ENCODE measurements at places on chromosomes 4 and X.

- no peak for DNase-seq
Measured at GRCh38 chr4:163331629-163332376, 593 bp downstream of the NPY1R start.

- no peak for DNase-seq
Measured at GRCh38 chrX:55486736-55487135, 2.9 kb downstream of the USP51 start.

- no peak for DNase-seq
Measured at GRCh38 chrX:10564484-10564883, 55.9 kb downstream of the MID1 start.

GRCh38 chr4:134401798-134402197 lies 200.2 kb upstream of the PABPC4L start:
- DNase-seq: no peak

DNA sequence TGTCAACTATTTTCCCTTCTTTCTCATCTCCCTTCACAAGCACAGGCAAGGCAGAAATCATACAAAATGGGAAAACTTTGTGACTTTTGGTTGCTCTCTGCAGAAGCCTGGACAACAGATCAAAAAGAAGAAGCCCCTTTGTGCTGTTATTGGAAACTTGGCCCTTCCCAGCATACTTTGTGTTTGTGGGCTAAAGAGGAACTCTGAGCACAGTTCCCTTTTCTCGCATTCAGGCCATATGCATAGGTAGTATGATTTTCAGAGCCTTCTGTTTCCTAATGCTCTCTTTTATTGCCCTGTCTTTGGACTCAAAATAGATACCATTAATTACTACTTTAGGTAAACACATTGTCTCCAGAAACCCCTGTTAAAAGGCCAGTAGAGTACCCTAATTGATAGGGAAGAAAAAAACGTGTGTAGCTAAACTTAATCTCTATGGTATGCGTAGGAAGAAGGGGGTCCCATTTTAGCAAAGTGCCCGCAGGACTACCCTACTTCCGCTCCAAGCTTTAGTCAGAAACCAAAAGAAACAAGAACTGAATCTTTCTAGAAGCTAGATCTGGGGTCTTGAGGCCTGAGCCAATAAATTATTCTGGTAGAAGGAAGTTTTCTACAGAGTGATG lies 26.6 kb downstream of the VSIG4 start:
- no peak for DNase-seq

DNA sequence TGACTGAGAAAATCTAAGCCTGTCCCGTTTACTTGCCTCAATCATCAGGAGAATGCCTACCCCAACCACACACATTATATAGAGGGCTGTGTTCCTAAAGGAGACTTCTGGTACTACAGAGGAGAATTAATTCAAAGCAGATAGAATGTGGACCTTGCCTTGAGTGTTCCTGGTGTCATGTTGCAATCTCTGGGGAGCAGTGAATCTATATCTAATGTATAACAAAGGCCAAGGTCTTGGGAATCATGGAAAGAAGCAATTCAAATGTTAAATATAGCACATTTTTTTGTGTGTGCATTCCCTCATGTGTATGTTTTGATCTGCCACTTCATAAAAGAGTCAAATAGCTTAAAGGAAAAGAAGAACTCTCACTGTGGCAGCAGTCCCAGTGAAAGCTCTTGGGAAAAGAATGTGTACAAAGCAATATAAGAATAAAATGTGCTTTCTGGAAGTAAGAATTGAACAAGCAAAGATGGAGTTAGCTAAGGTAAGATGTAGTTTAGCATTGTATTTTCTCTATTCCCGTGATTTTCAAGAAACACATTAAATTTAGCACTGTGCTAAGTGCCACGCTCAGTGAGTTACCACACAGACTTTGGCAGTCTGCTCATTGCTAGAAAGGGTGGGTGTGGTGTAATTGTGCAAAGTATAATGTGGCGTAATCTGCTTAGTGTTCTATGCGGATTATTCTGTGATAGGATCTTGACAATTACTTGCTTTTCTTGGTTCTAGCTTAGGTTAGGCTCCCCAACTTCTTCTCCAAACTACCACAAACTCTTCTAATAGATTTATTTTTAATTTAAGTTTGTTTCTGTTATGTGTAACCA lies 13.7 kb downstream of the ADH6 start:
- DNase-seq: no peak

- DNase-seq: no peak
Measured at GRCh38 chrX:1727531-1728027, 112.7 kb downstream of the ASMT start.

DNA sequence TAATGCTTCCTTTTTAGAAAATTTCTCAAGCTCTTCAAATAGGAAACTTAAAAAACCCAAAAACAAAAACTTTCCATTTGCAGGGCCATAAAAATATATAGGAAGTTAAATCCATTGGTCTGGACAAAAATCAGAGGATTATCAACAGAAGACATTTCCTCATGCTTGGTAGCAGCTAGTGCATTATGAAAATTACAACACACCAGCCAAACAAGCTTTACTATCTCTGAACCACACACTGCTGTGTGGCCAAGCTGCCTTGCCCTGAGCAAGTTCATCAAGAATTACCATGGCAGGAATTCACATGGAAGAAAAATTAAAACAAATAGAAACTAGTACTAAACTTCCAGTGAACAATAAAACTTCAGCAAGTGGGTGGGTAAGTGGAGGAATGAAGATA lies 3.6 kb downstream of the USP46 start:
- DNase-seq: no peak

DNA sequence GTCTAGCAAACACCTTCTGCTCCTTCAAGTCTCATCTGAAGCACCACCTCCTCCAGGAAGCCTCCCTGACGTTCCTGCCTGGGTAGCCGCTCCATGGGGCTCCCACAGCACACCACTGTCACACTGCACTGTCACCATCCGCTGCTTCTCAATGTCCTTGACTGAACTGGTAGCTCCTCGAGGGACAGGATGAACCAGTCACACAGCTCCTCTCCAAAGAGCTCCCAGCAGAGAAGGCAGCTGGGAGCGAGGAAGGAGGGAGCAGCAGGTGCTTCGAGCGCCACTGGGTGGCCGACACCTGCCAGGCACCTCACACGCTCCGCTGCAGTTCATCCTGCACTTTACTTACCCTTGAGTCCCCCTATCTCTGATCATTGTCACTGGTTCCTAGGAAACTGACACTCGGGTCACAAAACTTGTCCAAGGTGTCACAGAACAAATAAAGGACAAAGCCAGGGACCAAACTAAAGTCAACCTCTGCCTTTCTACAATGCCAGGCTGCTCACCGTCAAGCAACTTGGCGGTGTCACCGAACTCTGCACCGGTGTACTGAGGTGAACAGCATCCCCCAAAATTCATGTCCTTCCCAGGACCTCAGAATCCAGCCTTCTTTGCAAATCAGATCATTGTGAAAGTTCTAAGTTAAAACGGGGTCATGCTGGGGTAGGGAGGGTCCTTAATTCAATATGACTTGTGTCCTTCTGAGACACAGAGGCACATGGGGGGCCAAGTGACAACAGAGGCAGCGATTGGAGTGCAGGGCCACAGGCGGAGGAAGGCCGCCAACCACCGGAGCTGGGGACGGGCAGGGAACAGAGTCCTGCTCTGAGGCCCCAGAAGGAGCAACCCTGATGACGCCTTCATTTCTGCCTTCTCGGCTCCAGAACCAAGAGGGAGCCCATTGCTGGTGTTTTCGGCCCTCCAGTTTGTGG lies 5.5 kb upstream of the S100P start:
- no peak for DNase-seq

All from central memory CD4-positive, alpha-beta T cell (primary cell).